ENCODE measurements at places on chromosomes 3 and 15.

GRCh38 chr3:197256836-197257444 is 41.5 kb downstream of the DLG1 start:
- peak; percentile 14 for DNase-seq

- no peak for DNase-seq
These were observed 93.4 kb upstream of the CTDSPL start for GRCh38 chr3:37768107-37768809.

- DNase-seq = no peak
These were observed 356.9 kb downstream of the SV2B start for GRCh38 chr15:91456921-91457320.

DNA sequence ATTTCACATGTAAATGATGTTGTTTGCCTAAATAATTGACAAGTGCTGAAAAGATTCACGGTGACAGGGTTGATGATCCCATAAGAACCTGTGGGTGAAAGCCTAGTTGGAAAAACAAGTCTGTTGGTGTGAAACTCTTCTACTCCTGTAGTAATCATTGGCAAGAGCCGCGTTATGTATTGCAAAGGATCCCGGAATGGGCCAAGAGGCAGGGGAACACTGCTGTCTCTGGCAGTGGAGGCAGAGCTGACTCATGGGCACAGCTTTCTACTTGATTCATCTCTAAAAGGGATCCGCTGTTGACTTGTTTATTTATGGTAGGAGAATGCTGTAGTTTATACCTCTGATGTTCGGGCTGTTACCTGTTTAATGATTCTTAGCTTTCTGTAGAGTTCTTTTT is 63.1 kb downstream of the MAP6D1 start:
- DNase-seq = no peak

DNA sequence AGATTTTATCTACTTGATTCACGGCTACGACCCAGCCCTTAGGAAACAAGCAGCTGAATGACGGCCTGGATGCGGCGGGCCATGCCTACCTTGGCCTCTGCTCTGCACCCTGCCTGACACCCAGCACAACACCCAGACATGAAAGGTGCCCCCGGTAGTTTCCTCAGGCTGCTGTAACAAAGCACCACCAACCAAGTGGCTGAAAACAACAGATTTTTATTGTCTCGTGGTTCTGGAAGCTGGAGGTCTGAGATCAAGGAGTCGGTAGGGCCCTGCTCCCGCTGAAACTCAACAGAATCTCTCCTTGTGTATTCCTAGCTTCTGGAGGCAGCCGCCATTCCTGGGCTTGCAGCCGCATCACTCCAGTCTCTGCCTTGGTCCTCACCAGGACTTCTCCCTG is 111.7 kb downstream of the ADCY5 start:
- no peak for DNase-seq

GRCh38 chr3:147157631-147158030 is 248.7 kb downstream of the ZIC4 start:
- no peak for DNase-seq

DNA sequence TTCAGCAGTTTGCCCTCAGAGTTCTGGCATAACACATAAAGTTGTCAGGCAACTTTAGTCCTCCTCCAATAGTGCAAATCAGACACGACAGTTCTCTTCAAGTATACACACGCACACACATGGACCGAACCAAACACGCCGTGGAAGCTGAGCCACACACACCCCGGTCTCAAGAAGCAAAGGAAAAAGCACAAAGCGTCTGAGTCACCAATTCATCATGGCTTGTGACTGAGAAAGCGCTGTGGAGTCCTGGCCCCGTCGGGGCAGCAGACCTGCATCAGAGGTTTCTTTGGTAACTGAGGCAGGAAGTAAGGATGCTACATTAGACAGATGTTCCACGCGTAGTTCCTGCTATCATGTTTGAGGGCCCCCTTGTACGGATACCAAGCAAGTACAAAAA is 85.7 kb downstream of the VGLL4 start:
- DNase-seq = no peak

GRCh38 chr3:59473636-59474035 is 423.8 kb upstream of the CFAP20DC start:
- DNase-seq = no peak

GRCh38 chr3:122268257-122269024 is 56.6 kb upstream of the CSTA start:
- DNase-seq = no peak

- no peak for DNase-seq
These were observed 422.8 kb downstream of the SI start for GRCh38 chr3:164655462-164655861.

- no peak for DNase-seq
These were observed 197.5 kb upstream of the C2CD4B start for GRCh38 chr15:62362608-62363007.

DNA sequence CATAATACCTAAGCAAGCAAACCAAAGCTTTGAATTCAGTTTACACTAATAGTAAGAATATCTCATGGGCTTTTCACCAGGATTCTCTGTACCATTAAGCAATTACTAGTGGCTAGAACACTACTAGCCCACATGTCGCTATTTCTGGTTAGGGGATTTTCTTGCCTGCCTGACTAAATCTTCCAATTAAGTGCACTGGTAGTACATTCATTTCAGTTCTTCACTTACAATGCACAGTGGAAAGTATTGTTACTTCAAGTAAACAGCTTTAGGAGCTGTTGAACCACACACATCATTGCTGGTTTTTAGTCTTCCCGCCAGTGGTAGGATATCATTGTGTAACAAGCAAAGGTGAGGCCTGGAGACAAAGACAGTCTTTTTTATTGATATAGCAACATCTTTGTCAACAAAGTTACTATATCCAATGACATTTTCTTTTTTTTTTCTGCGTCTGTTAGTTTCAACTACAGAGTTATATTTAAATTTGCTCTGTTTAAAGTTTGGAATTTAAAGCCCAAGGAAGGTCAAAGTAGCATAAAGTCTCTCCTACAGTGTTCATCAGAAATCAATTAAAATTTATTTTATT is 826.8 kb upstream of the NR2F2 start:
- no peak for DNase-seq

GRCh38 chr3:183082355-183082915 is 16.9 kb downstream of the MCCC1 start:
- DNase-seq = no peak

- no peak for DNase-seq
These were observed 158.1 kb upstream of the UBE3A start for GRCh38 chr15:25596644-25597562.

DNA sequence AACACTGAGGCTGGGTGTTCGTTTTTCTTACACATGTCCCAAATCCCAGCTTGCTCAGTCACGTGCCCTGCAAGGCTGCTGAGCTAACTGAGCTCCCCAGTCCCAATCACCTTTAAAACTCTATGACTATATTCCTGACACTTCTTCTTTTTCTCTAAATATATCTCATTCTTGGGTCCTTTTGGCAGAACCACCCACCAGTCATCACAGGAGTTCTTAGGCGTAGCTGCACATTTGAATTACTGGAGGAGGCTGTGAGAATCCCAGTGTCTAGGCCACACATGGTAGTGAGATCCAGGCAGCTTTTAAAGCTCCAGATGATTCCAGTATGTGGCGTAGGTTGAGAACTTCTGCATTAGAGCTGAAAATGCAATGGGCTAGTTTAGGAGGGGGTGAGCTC is 66.3 kb downstream of the ST8SIA2 start:
- no peak for DNase-seq
